Suppressor macrophage treated with lipopolysaccharide for 4 hours (primary cell): ENCODE measurements at places on chromosomes 5 and 9.
A peak's percentile ranks its signal among the peaks of the same experiment; 100 is the strongest.

- DNase-seq = no peak
Observed at GRCh38 chr9:8784838-8785237, 985.3 kb upstream of the DMAC1 start.

DNA sequence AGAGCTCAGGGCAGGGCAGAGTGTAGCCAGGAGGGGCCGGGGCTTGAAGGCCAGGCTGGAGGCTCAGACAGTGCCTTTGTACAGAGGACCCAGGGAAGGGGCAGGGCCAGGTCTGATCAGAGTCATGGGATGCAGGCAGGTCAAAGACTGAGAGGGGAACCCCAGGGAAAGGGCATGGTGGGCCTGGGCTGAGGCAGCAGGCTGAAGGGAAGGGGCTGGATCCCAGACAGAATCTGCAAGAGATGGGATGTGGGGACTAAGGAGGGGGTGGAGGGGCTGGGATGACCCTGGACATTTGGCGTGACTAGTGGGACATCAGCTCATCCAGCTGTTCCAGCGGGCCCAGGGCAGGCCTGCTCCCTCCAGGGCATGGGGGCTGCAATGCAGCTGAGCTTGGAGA, 15.5 kb upstream of the MRNIP start:
- no peak for DNase-seq

- DNase-seq = no peak
Observed at GRCh38 chr9:36985769-36986467, 48.1 kb downstream of the PAX5 start.

GRCh38 chr5:775961-776861, 8.3 kb downstream of the ZDHHC11B start:
- no peak for DNase-seq

GRCh38 chr5:78744951-78745534, 96.5 kb upstream of the LHFPL2 start:
- DNase-seq = no peak

GRCh38 chr9:131253891-131254491, 22.3 kb downstream of the FAM78A start:
- peak; percentile 87 for DNase-seq

GRCh38 chr5:16914108-16914435, 22.0 kb downstream of the MYO10 start:
- no peak for DNase-seq

GRCh38 chr9:69213647-69214046, 39.6 kb downstream of the TJP2 start:
- no peak for DNase-seq

- DNase-seq = no peak
Observed at GRCh38 chr5:111173476-111173875, 50.7 kb upstream of the CAMK4 start.

- DNase-seq = peak; percentile 69
Observed at GRCh38 chr9:91273853-91274552, 87.7 kb downstream of the AUH start.

- DNase-seq = peak; percentile 39
Observed at GRCh38 chr5:76790632-76791290, 28.1 kb upstream of the F2RL1 start.

DNA sequence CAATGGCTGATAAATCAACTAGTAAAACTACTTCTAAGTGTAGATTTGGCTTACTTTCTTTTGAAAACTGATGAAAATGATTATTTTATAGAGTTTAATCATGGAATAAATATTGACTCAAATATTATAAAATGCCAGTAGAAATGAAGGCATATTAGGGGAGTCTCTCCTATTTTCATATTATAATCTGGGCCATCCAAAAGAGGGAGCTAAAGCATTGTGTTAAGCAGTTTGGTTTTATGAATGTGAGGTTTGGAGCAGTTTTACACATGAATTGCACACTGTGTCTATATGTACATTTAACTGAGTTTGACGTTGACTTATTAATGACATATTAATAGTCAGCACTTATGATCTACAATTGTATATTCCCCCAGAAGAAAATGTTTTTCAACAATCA, 17.4 kb downstream of the CDH9 start:
- DNase-seq = no peak

DNA sequence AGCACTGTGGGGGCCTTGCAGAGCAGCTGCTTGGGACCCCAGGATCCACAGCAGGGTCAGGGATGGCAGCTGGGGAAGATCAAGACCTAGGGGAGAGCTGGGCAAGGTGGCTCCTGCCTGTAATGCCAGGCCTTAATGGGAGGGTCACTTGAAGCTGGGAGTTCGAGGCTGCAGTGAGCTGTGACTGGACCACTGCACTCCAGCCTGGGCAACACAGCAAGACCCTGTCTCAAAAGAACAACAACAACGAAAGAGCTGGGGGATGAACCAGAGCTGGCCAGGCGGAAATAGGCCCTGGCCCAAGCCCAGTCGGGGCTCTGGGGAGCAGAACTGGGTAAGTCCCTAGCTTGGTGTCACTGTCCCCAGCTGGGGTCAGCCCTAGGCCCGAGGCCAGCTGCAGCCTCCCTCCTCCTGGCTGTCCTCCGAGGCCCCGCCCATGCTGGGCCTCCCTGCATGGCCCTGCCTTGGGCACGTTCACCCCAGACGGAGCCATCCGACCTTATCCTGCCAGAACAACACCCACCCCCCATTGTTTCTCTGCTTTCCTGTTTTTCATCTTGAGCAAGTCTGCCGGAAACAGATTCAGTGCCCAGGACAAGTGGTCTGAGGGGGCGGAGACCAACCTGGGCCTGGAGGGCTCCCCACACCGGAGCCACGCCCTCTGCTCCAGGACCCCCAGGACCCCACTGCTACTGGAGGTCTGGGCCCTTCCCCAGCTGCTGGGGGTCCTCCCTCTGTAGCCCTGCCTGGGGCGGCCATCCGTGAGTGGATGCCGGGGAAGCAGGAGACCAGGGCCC, 1.9 kb downstream of the DIPK1B start:
- DNase-seq = no peak

DNA sequence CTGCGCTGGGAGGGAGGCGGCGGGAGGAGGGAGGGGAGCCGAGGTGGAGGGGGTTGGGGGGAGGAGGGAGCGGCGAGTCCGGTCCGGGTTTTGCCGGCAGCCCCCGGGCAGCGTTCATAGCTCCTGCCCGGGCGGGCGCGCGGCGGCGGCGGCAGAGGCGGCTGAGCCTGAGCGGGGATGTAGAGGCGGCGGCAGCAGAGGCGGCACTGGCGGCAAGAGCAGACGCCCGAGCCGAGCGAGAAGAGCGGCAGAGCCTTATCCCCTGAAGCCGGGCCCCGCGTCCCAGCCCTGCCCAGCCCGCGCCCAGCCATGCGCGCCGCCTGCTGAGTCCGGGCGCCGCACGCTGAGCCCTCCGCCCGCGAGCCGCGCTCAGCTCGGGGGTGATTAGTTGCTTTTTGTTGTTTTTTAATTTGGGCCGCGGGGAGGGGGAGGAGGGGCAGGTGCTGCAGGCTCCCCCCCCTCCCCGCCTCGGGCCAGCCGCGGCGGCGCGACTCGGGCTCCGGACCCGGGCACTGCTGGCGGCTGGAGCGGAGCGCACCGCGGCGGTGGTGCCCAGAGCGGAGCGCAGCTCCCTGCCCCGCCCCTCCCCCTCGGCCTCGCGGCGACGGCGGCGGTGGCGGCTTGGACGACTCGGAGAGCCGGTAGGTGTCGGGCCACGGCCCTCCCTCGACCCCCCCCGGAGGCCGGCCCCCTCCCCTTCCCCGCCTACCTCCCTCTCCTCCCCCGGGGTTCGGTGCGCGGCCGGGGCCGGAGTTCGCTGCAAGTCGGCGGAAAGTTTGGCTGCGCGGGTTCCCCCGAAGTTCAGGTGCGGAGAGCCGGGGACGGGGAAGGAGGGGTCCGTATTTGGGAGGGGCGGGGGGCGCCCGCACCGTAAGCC, at the start of gene CXXC5:
Gene CXXC5 (plus strand): TSS at position 145 of the 877 bp plus-strand sequence. CDS start 32,175 bp downstream, outside the sequence.
- peak; percentile 81 for DNase-seq

DNA sequence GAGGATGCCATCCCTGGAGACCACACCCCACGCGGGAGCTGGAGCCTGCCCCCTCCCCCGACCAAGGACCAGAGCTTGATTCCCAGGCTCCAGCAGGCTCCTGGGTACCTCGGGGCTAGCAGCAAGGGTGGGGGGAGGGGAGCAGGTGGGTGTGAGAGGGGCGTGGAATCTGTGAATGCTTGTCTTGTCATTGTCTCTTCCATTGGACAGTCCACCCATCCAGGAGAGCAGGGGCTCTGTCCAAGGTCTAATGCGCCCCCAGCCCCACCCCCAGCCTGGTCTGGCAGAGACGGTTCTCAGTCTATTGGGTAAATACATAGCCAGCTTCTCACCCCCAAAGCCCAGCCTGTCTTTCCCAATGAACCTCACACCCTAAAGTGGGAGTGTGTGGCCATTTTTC, 22.8 kb downstream of the URM1 start:
- DNase-seq = no peak

GRCh38 chr5:14932902-14933469, 61.4 kb upstream of the ANKH start:
- no peak for DNase-seq

- DNase-seq = peak; percentile 18
Observed at GRCh38 chr5:96734871-96735325, 72.7 kb downstream of the CAST start.

DNA sequence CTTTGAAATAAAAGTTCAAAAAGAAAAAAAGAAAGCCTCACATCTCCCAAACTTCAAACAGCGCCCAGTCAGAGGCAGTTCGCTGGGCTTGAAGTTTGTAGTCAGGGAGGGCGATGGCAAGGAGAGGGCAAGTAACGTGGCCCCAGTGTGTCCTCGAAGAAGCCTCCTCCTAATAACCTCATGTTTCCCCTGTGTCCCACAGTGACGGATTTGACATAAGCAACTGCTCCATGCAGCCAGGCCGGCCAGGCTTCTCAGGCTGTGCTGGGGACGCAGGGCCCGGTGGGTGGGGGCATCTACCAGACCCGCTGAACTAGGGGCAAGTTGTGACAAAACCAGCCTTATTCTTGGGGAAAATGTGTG, 172.2 kb downstream of the ERCC6L2 start:
- no peak for DNase-seq

GRCh38 chr5:1670351-1670750, 129.3 kb downstream of the MRPL36 start:
- DNase-seq = peak; percentile 81

DNA sequence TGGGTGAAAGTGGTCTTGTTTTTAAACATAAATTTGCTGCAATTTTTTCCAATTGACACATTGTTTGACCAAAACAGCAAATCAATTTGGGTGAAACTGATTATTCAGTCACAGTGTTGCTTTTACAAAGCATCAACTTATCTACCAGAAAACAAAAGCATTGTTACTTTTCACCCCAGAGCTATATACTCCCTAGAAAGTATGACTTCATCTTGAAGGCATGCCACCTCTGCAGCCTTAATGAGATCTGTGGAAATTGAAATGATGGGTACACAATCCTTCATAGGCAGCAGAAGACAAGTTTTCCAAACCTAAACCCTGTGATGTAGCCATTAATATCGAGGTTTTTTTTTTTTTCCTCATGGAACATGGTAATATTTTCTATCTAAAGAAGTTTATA, 615.9 kb downstream of the CHSY3 start:
- DNase-seq = no peak

- no peak for DNase-seq
Observed at GRCh38 chr5:4553130-4553529, 587.0 kb upstream of the ADAMTS16 start.

- no peak for DNase-seq
Observed at GRCh38 chr9:13330396-13331004, 51.0 kb upstream of the MPDZ start.

DNA sequence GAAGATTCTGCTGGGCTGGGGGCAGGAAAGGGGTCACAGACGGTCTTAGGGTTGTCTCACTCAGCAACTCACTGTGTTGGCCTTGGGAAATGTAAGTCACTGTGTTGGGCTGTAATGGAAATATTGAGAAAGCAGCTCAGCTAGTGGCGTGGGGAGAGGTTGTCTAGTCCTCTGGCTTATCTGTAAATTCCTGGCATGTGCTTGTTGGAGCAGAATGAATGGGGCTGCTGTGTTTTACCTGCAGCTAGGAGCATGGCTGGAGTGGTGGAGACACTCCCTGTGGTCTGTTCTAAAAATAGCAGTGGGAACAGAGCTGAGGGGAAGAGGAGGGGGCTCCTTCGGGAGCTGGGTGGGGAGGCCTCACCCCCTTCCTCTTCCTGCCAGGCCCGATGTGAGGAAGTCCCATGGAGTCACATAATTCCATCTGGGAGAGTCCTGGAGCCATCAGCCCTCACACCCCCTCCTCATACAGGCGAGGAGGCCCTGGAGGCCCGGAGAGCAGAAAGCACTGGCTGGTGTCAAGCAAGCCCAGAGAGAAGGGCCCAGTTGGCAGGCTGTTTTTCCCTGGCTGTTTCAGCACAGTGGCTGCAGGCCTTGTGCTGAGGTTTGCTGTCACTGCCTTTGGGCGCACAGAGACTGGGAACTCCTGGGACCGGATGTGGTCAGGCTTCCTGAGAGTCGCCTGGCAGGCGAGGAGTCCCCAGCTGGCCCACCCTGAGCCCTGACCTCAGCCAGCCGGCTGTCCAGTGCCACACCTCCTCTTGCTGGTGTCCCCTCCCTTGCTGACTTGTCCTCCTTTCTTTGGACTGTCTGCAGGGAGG, 84.9 kb downstream of the RGS3 start:
- peak; percentile 26 for DNase-seq

DNA sequence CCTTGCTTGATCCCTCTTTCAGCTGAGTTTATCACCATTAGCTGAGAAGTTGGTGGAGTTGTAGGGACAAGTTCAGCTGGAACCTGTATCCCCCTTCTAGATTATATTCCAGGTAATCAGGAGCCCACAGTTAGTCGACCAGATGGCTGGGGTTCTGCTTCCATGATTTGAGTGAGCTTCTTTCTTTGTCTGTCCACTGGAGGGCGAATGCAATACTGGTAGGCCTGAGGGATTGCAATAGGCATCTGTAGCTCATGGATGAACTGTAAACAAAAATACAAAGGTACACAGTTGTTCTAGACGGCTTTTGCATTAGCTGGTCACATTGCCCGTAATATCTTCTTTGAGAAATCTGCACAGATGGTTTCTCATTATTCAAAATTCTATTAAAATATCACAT, 88.9 kb downstream of the PCSK5 start:
- no peak for DNase-seq

- DNase-seq = no peak
Observed at GRCh38 chr5:72723581-72723980, 92.9 kb upstream of the TNPO1 start.

DNA sequence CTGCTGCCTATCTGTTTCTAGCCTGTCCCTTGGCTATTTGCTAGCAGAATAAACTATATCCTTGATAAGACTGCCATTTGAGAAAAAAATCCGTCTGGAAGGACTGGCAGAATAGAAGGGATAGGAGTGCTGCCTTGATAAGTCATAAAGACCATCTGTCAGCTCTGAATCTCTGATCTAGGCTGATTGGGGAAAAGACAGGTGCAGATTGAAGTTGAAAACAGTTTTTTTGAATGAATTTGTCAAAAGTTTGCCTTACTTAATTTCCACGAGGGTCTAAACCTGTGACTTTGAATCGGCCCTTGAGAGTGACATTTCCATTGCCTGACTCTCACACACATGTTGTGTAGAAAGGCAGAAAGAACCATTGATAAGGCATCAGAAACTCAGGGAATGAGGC, 218.6 kb downstream of the MAN2A1 start:
- no peak for DNase-seq

GRCh38 chr5:125310749-125311148, 564.3 kb upstream of the ZNF608 start:
- DNase-seq = no peak
